Activated CD8-positive, alpha-beta T cell treated with anti-CD3 and anti-CD28 coated beads for 36 hours (primary cell): ENCODE measurements at places on chromosomes 12 and 14.

GRCh38 chr12:50197297-50197727, 30.1 kb upstream of the CERS5 start:
- DNase-seq: no peak

- no peak for DNase-seq
These were observed 209.7 kb downstream of the SYNE2 start for GRCh38 chr14:64062381-64063115.

DNA sequence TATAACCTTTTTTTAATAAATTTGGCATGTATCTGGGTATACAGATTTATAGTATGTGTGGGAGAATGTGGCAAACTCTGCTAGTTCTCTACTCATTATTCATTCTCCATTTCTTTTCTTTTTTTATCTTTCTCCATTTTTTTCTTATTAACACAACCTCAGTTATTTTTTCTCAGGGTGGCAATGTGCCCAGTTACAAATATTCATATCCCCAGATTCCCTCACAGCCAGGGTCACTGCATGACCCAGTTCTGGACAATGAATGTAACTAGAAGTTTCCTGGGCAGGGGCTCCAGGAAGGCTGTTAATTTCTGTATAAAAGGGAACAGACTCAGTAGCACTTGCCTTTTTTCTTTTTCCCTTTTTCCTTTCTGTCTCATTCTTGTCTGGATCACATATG, 95.6 kb downstream of the VCPKMT start:
- no peak for DNase-seq

- DNase-seq: no peak
These were observed 57.1 kb upstream of the PCED1B start for GRCh38 chr12:47022296-47022695.

GRCh38 chr14:64506721-64507120, 2.2 kb downstream of the ZBTB1 start:
- DNase-seq: no peak

DNA sequence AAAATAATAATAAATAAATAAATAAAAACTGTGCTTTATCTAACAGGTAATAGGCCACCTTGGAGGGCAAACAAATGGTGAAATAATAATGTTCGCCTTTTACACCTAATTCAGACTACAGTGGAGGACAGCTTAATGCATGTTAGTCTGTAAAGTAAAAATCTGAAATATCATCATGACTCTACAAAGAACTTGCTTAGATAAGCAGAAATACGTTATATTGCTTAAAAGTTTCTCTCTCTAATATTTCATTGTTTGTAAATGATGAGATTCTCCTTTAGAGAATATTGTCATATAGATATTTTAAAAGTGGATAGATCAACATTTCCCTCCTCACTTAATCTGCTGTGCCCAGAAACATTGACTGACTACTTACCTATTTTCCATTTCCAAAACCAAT, 98.7 kb upstream of the PDZRN4 start:
- no peak for DNase-seq

DNA sequence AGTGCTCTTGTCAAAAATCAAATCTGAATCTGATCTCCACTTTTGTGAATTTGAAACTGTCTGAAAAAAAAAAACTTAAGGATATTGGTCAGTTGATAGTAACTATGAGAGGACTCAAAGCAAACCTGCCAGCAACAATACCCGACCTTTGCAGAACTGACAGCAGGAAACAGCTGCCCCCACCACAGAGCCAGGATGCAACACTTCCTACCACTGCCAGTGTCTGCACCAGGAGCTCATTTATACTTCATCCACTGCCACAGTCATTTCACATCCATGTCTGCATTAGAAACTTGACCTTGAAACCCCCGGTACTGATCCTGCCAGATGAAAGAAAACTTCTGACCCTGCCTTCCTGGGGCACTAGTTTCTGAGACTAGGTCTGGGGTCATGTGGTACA, 27.4 kb upstream of the RXYLT1 start:
- peak; percentile 57 for DNase-seq

DNA sequence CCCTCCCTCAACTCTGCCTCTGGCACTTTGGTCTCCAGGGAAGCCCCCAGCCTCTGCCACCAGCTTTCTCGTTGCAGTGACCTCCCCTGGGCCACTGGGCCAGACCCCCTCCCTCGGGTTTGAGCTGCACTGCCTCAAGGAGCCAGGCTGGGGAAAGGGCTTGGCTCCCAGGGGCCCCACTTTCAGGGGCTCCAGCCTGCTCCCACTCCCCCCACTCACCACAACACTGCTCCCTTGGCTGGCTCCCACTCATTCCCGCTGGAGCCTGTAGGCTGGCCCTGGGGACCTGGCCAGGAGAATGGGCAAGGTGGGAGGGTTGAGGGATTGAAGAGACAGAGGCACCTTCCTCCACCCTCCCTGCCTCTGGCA, 19.3 kb upstream of the KIF26A start:
- no peak for DNase-seq

DNA sequence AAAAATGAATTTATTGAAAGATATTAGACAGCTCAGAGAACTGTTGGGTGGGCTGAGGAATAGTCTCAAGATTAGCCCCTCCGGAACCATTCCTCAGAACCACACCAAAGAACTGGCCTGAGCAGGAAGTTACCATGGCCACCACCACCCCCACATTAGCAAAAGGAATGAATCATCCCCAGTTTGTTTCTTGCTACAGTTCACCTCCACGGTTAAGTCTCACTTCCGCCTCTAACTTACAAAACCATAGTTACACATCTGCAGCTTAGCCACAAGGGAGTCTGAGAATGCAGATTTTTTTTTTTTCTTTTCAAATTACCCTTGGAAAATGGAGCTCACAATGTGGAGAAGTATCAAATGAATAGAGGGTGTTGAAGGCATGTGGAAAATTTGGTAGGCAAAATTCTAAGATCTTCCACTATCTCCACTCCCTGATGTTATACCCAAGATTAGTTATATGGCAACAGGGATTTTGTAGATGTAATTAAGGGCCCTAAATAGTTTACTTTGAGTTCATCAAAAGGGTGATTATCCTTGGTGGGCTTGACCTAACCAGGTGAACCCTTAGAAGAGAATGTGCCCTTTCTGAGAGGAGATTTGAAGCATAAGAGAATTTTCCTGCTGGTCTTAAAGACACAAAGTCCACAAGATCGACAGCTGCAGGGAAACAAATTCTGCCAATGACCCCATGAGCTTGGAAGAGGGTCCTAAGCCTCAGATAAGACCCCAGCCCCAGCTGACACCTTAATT, 129.8 kb upstream of the KRR1 start:
- DNase-seq: peak; percentile 73
